Muscle of back (tissue), 13 donors: ENCODE measurements at places on chromosomes 4 and X. TPM values are rescaled to one million over a fixed set of nuclear protein-coding genes. Genes with fewer than 3 reads are reported as not detected.

GRCh38 chr4:79585834-79586233, 177.8 kb upstream of the GK2 start:
- no peak for DNase-seq

DNA sequence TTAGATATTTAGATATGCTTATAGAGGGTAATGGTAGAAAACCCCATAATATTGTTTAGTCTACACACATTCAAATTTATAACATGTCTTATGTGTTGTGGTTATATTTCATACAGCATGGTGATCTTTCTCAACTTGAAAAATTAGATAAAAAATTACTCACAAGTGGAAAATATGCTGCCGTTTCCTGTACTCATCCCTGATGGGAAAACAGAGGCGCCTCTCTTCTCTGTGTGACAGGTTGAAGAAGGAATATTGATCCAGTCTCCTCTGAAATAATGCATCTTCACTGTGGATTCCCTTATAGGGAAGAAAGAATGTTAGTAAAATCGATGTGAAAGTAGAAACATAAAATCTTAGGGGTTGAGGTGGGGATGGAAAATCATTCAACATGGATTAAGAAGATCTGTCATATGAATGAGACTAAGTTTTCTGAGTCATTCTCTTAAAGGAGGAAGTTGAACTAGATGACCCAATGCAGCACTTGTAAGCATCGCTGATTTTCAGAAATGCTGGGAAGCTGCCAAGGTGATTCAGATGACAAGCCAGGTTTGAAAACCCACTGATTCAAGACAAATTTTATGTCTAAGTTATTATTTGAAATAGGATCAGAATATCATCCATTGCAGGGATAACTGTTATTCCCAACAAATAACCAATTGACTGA, 70.7 kb downstream of the ANKRD50 start:
- DNase-seq = peak; percentile 16

DNA sequence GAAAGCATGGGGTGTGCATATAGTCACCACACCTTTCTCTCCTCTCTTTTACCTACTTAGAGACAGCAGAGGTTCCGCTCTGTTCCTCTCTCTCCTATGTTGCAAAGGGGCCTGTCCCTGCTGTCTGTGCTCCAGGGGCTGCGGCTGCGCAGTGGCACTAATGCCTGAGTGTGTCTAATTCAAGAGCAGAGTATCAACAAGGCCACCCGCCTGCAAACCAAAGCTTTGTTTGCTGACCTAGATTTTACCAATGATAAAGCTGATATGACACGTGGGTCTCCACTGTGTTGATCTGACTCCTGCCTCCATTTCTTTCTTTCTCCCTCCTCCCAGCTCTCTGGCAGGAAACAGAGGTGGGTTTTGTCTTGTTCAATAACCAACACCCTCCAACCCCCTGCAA, 74.9 kb downstream of the NSG1 start:
- DNase-seq = no peak

PLP2 gene
- polyA plus RNA-seq = 136 TPM

DNA sequence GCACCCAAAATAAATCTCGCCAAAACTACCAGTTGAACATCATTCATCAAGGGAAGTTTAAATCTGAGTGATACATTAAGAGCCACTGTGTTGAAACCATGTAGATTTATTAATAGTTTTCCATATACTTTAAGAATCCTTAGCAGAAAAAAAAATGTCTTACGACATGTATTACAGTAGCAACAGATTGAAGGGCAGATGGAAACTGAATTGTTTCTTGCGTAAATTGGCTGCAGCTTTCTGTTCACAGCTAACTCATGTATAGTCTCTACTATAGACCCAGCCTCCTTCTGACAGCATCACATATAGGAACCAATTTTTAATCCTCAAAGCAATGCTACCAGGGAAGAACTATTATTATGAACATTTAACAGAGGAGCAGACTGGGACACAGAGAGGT, 195.2 kb upstream of the PUDP start:
- DNase-seq = no peak

PRSS12 gene
- polyA plus RNA-seq = 3.6 TPM

GRCh38 chr4:28443801-28444412, 1583.3 kb downstream of the STIM2 start:
- no peak for DNase-seq

NUP62CL gene
- 0.67 TPM for polyA plus RNA-seq

DNA sequence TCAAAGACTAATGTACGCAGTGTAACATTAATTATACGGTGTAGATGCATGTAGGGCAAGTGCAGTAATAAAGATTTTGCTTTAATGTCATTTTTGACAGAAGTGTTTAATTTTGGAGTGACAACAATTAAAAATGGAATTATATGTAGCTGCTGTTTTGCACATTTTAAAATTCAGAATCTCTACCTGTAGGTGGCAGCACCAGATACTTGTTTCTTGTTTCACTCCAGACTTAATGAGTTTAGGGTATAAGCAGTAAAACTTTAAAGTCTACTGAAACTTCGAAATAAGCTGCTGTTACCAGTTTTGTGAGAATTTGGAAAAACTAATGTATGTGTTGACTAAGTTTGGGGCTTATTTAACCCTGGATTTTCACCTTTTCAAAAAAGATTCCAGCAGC, 144.9 kb downstream of the POLA1 start:
- DNase-seq = peak; percentile 19

DNA sequence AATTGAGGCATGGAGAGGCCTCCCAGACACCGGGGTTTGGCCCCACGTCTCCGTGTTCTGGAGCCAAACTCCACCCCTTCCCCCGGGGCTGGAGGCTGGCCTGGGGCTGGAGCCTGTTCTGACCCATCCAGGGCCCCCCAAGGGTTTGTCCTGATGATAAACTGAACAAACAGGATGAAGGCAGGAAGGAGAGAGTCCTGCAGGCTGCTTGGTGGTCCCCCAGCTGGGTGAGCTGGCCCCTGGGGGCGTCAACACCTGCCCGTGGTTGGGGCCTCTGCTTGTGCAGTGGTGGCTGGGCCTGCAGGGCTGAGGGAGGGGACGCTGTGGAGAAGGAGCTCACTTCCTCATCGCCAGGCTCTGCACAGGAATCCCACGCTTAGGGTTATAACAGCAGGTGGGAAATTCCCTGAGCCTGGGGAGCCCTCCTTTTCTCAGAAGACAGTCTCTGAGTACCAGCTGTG, 2.3 kb downstream of the SH3TC1 start:
- no peak for DNase-seq

TRIM60 gene
- not detected for polyA plus RNA-seq

DNA sequence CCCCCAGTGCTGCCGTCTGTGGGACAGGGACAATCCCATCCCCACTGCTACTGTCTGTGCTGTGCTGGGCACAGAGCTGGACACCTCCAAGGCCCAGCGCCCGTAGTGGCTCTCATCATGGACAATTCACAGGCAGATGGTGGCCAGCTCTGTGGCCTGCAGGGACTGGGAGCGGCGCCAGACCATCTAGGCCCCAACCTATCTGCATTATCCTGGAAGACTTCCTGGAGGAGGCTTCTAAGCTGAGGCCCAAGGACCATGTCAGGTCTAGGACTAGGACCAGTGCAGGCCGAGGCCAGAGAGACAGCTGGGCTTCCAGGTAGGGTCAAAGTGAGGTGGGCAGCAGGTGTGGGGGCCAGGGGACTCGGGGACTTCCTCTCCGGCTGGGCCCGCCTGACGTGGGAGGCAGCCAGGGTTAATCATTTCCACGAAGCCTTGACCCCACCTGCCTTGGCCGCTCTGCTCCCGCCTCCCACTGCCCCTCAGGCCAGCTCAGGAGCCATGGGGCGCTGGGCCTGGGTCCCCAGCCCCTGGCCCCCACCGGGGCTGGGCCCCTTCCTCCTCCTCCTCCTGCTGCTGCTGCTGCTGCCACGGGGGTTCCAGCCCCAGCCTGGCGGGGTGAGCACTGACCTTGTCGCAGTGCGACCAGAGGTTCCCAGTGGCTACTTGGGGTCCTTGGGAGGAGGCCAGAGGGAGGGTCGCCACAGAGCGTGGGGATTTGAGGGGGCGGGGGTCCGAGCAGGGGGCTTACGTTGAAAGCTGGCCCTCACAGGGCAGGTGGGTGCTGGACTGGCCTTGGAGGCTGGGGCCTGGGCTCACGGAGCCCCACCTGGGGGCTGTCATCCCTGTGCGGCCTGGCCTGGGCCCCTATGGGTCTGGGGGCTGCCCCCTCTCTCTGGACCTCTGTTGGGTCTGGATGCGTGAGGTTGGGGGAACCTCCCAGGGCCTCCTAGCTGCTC, at the start of gene HGFAC:
Gene HGFAC, plus strand, starts transcription at position 468 of the 959 bp plus-strand sequence. Its CDS starts 34 bp downstream, at position 502.
- no peak for DNase-seq
